C1 segment of cervical spinal cord (tissue), 14 donors: ENCODE measurements at places on chromosomes 7 and 10.

DNA sequence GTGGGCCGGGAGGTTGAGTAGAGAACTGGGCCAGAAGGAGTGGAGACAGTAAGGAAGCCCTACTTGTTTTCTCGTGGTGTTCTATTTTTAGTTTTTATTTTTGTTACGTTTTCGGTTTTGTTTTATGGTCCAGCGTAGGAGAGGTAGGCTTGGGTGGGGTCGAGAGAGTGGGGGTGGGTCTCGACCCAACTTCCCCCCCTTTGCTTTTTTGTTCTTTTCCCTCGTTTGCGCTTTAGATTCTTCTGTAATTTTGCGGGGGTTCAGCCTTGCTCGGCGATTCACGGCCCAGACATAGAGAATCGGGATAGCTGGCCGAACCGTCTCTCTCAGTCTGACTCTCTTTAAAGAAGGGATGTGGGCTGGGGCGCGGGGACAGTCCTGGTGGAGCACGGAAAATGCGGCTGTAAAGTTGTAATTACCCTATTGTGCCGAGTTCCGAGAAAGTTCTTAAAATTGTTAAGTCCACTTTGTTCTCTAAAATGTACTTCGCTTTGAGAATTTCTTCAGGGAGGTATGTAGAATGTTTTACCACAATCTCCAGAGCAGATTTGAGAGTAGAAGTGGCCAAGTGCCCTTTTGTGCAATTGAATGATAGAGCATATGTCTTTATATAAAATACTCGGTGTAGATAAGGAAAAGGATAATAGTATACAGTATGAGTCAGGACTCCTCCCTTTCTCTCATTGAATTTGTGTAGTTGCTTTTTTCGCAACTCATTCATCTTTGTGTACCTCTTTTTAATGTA lies 816 bp downstream of the DMTF1 start:
- peak; percentile 54 for DNase-seq

DNA sequence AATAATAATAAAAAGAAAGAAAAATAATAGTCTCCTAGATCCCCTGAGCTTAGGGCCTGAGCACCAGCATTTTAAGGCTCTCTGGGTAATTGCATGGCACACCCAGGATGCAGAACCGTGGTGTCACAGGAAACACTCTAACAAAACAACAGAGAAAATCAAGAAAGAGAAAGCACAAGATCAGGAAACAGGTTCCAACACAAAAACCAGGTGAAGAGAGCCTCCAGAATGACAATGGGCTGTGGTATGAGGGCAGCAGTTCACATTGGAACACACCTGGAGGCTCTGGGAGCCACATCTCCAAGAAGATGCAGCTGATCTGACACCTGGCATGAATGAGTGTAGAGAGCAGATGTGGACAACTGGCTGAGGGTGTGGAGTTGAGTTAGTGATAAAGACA lies 7.1 kb downstream of the MMRN2 start:
- DNase-seq, result no peak

DNA sequence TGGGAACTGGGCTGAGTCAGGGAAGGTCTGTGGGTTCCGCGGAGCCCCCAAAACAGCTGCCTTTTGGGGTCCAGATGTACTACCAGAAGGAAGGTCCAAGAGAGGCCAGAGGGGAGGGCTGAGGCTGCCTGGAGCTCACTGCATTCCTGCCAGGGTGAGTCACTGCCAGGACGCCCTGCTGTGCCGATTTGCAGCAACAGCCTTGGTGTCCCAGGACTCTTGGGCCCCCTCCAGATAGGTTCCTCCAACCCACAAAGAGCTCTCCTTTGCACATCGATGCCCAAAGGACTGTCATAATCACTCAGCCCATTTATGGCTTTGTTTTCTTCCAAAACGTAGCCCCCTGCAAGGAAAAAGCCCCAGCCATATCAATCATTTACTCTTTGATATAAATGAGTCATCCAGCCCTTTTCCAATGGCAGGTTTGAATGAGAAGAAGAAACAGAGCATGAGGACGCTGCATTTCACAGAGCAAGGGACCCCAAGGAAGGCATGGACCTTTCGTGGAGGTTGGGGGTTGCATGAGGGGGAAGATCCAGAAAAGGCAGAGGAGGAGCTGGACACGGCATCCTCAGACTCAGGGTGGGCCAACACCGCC lies 32.2 kb upstream of the COL13A1 start:
- DNase-seq, result no peak

- DNase-seq, result no peak
Measured at GRCh38 chr10:6669269-6669859, 89.3 kb upstream of the PRKCQ start.

GRCh38 chr7:84009051-84009450 lies 185.5 kb downstream of the SEMA3A start:
- DNase-seq, result no peak

DNA sequence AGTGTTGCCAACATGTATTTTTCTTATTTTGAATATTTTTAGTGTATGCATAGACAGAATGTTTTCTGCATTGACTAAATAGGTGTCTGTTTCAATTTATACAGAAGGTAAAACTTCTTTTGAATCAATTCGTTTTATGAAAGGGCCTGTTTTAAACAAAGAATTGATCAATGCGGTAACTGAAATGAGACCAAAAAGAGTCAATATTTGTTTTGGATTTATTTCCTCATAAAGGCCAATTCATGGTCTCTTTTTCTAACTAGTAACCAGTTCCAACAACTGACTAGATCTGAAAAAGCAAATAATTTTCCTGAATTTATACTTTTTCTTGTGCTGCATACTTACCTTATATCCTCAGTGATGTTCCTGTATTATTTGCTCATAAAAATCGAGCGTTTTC lies 320.5 kb downstream of the DGKB start:
- DNase-seq, result no peak

GRCh38 chr10:32190890-32191491 lies 134.8 kb upstream of the KIF5B start:
- DNase-seq, result no peak

GRCh38 chr7:128203047-128203491 lies 38.0 kb upstream of the LEP start:
- DNase-seq, result no peak

DNA sequence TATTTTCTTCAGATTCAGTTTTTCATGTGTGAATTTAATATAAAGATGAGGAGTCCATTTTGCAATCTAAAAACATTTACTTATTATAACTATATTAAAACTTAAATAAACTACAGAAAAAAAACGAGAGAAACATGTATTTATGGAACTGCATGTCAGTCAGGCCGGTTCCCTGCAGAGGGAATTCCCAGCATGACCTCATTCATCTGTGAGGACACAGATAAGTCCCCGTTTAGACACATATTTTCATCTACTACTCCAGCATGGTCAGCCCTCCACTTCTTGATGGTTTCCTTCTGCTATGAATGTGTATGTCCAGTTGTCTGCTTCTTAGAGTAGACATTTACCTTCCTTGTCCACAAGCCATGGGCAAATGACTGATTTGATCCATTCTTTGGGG lies 339.1 kb downstream of the SEMA3D start:
- no peak for DNase-seq

GRCh38 chr10:28242555-28243204 lies 60.2 kb downstream of the MPP7 start:
- no peak for DNase-seq

- no peak for DNase-seq
Measured at GRCh38 chr10:132519382-132520176, 18.0 kb upstream of the INPP5A start.

DNA sequence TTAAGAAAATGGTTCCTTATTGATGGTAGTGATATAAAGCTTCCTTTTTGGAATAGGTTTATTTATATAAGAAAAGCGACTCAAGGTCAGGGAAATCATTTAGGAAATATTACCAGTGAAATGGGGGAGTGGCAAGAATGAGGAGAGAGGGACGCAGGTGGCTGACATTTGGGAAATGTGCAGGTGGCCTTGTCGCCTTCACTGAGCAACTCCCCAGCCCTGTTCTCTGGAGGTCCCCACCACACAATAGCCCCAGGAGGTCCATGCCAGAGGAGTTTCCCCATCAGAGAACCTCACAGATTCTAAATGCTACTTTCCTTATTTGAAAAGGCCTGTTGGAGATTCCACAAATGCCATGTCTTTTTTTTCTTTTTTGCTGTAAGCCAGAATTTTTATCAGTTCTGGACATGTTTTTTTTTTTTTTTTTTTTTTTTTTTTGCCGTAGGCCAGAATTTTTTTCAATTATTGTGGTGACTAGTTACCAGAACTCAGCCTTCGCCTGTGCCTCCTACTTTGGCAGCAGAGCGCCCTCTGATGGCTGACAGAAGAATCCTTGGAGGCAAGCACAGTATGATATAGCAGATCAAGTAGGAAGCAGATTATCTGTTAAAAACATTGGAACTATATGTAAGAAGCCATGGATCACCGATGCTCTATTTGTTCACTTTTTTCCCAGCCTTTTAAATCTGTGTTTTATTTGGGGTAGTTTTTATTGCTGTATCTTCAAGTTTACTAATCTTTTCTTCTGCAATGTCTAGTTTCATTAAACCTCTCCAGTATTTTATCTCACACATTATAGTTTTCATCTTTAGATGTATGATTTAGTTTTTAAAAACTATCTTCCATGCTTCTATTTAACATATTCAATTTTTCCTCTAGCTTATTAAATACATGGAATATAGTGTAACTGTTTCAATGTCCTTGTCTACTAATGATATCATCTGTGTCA lies 18.6 kb downstream of the OPALIN start:
- DNase-seq, result no peak

- no peak for DNase-seq
Measured at GRCh38 chr7:87131771-87132170, 20.5 kb upstream of the DMTF1 start.

DNA sequence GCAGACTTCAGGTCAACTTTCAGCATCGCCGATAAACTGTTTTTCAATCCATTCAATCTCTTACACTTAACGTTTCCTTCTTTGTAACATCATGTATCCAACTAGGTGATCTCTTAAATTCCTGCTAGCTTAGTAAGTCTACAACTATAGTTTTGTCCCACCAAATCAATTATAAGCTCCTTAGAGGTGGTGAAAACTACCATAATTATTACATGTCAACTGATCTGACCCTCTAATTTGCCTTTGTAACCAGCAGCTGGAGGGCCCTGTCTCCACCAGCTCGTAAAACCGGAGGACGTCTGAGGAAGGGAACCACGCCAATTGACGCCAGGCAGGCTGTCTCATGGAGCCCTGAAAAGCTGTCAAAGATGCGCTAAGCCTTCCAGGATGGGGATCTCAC lies 113.4 kb downstream of the ABCC2 start:
- no peak for DNase-seq

GRCh38 chr7:132117181-132117580 lies 459.1 kb downstream of the PLXNA4 start:
- no peak for DNase-seq

DNA sequence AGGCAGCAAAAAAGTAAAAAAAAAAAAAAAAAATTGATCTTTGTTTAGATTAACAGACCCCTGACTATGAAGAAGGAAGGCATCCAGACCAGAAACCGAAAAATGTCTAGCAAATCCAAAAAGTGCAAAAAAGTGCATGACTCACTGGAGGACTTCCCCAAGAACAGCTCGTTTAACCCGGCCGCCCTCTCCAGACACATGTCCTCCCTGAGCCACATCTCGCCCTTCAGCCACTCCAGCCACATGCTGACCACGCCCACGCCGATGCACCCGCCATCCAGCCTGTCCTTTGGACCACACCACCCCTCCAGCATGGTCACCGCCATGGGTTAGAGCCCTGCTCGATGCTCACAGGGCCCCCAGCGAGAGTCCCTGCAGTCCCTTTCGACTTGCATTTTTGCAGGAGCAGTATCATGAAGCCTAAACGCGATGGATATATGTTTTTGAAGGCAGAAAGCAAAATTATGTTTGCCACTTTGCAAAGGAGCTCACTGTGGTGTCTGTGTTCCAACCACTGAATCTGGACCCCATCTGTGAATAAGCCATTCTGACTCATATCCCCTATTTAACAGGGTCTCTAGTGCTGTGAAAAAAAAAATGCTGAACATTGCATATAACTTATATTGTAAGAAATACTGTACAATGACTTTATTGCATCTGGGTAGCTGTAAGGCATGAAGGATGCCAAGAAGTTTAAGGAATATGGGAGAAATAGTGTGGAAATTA lies 19.4 kb downstream of the GATA3 start:
- no peak for DNase-seq

GRCh38 chr7:1285556-1286301 lies 53.1 kb downstream of the UNCX start:
- no peak for DNase-seq

DNA sequence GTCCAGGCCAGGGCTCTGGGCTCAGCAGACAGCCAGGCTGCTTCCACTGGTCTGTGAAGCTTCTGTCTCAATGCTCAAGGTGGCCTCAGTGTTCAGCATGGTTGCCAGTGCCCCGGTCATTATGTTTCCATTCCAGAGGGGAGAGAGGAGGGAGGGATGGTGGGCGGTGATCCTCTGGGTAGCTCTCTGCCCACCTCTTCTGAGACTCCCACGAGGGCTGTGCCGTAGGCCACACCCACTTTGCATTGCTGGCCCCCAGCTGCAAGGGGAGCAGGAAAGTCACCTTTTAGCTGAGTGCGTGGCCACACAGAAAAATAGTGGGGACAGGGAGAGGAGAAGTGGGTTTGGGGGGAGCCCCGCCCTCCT lies 42.5 kb downstream of the FOXK1 start:
- no peak for DNase-seq

DNA sequence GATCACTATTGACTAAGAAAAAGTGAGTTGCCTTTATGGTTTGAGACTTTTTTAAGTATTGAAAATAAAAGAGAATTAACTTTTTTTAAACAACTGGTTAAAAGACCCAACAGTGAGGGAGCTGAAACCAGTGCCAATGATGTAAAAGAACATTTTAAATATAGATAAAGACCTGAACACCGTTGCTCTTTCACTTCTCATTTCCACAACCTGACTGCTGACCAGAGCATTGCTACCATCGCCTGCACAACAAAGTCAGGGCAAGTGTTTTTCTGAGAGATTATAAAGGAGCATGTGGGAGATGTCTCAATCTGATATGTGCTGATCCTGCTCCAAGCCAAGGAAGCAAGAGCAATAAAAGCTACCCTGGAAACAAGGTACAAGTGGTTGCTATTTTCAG lies 34.7 kb downstream of the IMMP2L start:
- no peak for DNase-seq

GRCh38 chr10:121070275-121071070 lies 219.3 kb downstream of the WDR11 start:
- no peak for DNase-seq

DNA sequence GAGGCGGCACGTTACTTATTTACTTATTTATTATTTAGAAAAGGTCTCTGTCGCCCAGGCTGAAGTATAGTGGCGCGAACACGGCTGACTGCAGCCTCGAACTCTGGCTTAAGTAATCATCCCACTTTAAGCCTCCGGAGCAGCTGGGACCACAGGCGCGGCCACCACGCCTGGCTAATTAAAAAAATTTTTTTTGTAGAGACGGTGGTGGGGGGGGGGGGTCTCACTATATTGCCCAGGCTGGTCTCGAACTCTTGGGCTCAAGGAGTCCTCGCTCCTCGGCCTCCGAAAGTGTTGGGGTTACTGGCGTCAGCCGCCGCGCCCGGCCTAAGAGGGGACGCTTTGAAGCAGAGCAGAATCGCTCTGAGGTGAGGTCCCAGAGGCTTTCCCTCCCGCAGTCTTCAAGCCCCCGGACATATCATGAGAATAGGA lies 675 bp upstream of the FRAT2 start:
- no peak for DNase-seq
